ENCODE measurements at places on chromosomes 4 and X.
A peak's percentile ranks its signal among the peaks of the same experiment; 100 is the strongest.

DNA sequence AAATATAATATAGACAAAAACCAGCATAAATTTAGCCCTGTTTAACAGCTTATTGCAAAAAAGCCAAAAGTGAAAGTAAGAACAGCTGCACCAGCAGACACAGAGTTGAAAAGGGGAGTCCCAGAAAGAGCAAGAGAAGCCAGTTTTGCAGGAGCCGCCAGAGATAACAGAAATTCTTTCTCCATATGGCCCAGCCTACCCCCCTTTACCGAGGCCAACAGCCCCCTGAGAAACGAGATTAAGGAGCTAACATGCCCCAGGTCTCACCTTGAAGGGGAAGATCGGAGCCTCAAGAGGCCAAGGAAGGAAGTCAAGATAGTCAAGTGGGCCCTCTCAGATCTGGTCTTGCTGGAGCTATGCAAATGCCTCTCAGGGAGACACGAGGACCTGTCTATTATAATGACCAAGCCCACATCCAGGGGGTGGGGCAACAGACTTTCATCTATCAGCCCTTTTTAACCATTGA, 4.8 kb downstream of the ACOX3 start:
- no peak for DNase-seq

DNA sequence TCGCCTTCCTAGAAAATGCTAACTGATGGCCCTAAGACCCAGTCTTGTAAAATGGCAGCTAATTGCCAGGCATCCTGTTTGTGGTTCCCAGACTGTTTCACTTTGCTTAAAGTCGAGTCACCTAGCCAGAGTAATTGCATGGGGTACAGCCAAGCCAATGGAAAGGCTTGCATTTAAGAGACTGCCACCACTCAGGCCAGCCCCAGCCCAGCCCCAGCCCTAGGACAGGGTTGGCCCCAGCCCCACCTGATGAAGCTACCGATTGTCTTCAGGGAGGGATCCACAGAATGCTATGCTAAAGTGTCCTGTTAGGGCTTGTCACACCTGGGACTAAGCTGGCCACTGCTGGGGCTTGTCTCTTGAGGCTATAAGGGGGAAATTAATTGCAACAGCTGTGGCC, 194.6 kb upstream of the KLF3 start:
- no peak for DNase-seq

- DNase-seq, result no peak
These were observed 60.1 kb downstream of the PRRG1 start for GRCh38 chrX:37409278-37409677.

- no peak for DNase-seq
These were observed 112.2 kb downstream of the IL13RA2 start for GRCh38 chrX:114905251-114905650.

GRCh38 chrX:121308276-121308805, 260.9 kb downstream of the GLUD2 start:
- peak; percentile 14 for DNase-seq

DNA sequence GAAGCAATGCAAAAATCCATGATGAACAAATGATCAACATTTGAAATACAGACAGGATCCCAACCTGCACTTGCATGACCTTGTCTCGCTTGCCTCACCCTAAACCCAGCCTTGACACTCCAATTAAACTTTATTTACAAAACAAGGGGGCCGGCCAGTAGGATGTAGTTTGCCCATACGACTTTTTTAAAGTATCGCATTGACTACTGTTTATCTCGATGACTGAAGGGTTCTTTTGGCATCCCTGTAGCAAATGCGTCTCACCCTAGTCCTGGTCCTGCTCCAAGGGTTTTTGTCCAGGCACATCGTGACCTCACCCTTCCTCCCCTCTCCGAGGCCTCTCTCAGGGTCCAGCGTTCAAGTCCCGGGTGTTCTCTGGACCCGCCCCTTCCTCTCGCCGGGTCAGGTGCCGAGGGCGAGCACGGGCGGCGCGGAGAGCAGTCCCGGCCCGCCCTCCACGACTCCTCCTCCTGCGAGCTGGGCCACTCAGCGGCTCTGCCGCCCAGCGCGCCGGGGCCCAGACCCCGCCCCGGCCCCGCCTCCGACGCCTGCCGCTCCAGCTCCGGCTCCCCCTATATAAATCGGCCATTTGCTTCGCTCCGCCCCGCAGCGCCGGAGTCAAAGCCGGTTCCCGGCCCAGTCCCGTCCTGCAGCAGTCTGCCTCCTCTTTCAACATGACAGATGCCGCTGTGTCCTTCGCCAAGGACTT, at the start of gene SLC25A5:
Gene SLC25A5 (plus strand): TSS at position 603 of the 709 bp plus-strand sequence. CDS start 72 bp downstream, at position 675.
- DNase-seq, result peak; percentile 38

DNA sequence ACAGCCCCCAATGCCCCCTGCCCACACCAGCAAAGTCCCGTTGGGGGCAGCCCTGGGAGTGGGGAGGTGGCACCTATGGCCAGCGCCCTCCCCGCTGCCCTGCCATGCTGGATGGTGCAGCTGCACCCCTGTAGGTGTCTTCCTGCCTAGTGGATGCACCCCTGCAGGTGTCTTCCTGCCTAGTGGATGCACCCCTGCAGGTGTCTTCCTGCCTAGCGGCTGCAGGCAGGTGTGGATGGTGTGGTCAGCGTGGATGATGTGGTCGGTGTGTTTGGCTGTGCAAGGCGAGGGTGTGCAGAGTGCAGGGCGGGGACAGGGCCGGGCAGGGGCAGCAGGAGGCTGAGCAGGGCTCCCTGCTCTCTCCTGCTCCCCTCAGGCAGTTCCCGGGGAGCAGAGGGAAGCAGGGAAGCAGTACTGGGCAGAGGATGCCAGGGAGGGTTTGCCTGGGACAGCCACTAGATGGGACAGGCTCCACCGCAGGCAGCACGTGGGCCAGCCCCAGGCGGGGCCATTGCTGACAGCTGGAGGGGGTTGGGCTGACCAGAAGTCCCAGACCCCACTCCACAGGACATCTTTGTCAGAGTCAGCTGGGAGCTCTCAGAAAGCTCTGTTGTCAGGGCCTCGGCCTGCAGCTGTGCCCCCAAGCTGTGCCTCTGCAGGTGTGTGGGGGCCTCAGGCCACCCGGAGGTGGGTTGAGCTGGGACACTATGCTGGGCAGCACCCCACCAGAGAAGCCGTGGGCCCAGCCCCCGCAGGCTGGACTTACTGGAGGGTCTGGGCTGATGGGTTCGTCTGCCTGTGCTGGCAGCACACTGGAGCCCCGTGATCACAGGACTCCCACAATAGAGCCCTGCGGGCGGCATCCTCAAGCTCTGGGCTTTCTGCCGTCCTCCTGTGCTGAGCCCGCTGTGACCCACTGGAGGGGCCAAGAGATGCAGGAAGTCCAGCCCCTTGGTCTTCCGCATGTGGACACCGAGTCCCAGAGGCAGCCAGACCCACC, 23.7 kb downstream of the DOK7 start:
- DNase-seq, result no peak

- DNase-seq, result no peak
These were observed 157.6 kb downstream of the MAB21L2 start for GRCh38 chr4:150739591-150739990.

DNA sequence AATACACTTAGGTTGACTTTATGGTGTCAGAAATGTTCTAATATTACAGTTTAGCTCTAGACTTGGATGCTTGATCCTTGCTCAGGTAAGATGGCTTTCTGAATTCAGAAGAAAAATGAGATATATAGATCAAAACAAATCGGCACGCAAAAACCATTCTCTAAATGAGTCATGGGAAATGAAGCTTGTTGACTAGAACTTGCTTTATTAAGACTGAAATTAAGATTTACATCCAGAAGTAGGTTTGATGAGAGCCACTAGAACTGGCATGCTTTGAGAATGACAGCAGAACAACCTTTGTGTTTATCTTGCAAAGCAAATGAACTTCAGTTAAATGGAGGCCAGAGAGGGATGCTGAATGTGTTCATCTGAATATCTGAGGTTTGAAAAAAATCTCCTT, 304.9 kb upstream of the KLF3 start:
- no peak for DNase-seq

DNA sequence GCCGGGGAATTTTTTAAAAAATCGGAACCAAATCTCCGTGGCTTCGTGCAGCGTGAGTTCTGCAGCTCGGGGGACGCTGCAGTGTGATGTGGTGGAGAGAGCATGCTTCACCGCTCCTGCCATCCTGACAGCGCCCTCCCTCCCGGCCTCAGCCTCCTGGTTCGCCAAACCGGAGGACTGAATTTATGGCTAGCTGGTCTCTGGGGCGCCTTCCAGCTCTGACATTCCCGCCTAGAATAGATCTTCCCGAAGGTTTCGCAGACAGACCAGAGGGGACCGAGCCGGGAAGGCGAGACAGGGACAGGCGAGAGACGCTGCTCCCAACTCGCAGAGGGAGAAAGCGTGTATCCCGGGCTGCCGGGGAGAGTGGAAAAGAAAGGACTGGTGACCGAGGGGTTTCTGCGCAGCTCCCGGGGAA, 25.9 kb downstream of the HOPX start:
- DNase-seq, result no peak

DNA sequence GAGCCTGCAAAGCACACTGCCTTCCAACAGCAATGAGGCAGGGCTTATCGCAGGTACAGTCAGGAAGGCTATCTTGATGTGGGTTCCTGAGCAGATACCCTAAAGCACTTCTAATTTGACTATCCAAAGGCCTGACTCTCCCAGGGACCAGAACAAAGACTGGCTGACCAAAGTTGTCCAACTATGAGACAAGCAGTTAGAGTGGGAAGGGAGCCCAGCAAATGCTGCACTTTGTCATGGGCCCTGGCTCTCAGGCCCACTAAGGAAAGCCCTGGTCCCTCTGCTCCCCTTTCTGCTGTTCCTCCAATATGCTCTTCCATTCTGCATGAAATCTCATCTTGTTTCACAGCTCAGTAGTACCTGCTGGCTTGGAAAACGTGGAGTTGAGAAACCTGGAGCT, 391.0 kb downstream of the RAB28 start:
- no peak for DNase-seq

DNA sequence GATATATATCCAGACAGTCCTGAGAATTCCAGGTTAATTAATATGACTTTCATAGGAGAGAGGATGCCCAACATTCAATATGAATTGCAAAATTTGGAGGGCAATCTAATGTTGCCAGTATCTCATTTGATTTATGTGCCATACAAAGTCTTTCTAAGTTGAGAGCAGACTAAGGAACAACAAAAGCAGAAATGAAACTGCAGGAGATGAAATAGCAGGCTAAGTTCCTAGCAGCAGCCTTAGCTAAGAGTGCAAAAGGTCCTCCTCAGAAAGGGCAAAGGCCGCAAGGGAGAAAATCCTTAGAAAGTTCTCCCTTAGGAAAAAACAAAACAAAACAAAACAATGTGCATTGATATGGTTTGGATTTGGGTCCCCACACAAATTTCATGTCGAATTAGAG, 602.9 kb upstream of the HTR2C start:
- no peak for DNase-seq

DNA sequence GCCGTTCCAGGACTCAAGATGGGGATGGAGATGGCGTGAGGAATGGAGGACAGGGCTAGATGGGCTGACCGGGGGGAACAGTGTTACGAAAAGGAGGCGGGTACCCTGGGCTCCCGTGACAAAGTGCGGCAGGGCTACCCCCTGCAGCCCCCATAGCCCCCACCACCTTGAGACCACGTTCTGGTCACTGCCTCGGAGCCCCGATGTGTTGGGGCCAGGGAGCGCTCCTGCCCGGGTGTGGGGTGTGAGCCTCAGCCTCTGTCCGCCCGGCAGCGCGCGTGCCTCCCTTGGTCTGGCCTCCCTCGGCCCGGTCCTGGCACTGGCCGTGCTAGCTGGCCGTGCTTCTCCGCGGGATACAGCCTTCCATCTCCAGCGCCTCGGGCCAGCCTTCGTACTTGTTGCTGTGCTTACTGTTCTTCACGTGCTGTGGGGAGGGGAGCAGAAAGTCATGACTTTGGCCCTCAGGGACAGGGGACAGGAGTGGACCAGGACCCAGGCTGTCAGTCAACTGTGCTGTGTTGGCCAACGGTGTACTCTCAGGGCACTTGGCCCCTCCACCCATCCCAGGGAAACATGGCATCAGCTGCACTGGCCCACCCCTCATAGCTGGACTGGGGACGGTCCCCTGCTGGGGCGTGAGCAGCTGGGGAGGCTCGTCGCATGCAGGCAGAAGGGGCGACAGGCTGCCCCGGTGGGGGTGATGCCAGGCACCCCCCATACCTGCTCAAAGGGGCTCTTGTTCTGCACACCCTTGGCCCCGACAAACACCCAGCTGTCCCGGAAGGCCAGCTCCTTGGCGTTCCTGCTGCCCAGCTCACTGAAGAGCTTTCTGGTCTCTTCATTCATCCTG, 9.3 kb downstream of the FAM3A start:
- no peak for DNase-seq

DNA sequence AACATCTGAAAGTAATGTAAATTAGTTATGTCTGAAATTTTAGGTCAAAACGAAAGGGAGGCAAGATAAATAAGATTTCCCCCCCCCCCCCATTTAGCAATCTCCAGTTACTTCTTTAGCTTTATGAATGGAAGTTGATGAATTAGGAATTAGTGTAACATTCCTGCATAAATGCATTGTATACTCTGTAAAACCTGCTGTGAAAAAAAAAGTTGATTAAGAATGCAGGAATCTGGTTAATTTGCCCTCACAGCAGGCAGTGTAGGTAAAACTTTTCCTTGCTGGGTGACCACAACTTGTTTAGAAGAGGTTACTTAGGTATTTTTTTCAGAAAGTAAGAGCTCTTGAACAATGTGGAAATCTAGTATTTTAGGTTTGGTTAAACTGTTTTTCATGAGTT, 15.3 kb downstream of the LARP7 start:
- DNase-seq, result no peak

GRCh38 chr4:122584519-122584918, 36.3 kb downstream of the IL21 start:
- peak; percentile 82 for DNase-seq

GRCh38 chrX:15816438-15816809, 26.1 kb downstream of the ZRSR2 start:
- no peak for DNase-seq

- no peak for DNase-seq
These were observed 5.1 kb downstream of the MECP2 start for GRCh38 chrX:154092371-154092770.

- DNase-seq, result peak; percentile 6
These were observed 33.5 kb upstream of the DCX start for GRCh38 chrX:111445485-111445884.

- peak; percentile 26 for DNase-seq
These were observed 12.1 kb downstream of the LAMP2 start for GRCh38 chrX:120456973-120457372.

DNA sequence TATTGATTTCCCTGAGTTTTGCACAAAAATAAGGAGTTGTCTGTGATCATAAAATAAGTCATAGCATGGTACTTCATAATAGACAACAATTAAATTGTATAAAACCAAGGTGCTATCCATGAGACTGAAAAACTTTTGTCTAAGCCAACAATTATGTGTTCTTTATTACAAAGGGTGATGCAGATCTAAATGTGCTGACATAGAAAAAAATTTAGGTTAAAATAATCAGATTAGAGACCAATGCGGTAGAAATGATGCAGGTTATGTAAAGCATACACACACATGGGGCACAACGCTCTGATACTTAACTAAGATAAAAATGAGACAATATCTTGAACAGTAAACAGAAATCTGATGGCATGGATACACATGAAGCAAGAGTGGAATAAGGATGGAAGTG, 113.3 kb downstream of the PWWP3B start:
- DNase-seq, result no peak

- DNase-seq, result no peak
These were observed 17.9 kb downstream of the LRBA start for GRCh38 chr4:150997141-150997540.

Data from GM04504 (cell line).